ENCODE measurements at places on chromosomes 12 and 14. TPM values are rescaled to one million over a fixed set of nuclear protein-coding genes. Genes with fewer than 3 reads are reported as not detected.

DNA sequence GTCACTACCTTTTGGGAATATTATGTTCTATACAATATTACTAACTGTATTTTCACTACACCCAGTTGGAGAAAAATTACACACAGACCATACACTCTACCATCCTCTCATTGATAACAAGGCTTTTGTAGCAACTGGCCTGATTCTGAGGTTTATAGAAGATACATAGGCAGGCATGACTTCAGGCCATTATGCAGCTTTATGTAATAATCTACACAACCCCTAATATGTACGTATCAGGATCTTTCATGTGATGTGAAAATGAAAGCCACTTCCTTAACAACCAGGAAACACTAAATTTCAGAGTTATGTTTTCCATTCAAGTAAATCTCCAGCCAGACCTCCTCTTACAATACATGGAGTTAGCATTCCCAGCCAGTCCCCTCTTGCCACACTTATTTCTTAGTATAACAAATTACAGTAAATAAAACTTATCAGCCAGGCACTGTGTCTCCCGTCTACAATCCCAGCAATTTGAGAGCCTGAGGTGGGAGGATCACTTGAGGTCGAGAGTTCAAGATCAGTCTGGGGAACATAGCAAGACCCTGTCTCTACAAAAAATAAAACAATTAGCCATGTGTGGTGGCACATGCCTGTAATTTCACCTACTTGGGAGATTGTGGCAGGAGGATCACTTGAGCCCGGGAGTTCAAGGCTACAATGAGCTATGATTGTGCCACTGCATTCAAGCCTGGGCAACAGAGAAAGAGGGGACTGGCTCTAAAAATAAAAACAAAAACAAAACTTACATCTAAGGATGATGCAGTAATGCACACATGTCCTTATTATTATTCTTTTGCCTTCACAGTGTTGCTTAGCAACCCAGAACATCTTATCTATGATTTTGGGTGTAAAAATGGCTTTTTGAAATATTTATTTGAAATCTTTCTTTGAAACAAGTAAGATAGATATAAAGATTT lies 10.4 kb upstream of the OSBPL8 start:
- DNase-seq, result no peak
- peaks cover 4% of the 10 kb centered on the region for H3K4me1 ChIP-seq
- no peak overlapping the region for H3K27ac ChIP-seq
- no peaks in the 10 kb centered on the region for H3K27me3 ChIP-seq
- H3K36me3 ChIP-seq, result peaks cover 6% of the 10 kb centered on the region

GRCh38 chr12:132309596-132310086 lies 19.7 kb downstream of the GALNT9 start:
- H3K27me3 ChIP-seq, result peaks cover 24% of the 10 kb centered on the region
- no peak for DNase-seq
- H3K27ac ChIP-seq, result peak overlapping the region; percentile 62
- H3K4me3 ChIP-seq, result no peak overlapping the region
- no peaks in the 10 kb centered on the region for H3K4me1 ChIP-seq
- no peaks in the 10 kb centered on the region for H3K36me3 ChIP-seq

DNA sequence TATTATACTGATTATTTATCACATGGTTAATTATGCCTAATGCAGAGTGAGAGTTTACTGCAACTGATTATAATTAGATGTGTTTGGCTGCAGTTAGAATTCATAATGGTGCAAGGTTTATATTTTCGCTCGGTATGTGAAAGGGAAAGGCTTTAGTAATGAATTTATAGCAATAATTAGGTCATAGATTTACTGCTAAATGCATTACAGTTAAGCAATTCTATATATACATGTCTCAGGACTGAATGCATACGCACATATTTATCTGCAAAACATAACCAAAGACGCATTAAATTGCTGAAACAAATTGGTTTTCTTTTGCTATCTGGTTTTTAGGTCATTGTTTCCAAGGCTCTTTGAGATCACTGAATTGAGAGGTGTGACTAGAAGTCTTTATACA lies 428.1 kb upstream of the PDE3A start:
- no peaks in the 10 kb centered on the region for H3K4me1 ChIP-seq
- H3K4me3 ChIP-seq, result no peak overlapping the region
- no peak for DNase-seq

DNA sequence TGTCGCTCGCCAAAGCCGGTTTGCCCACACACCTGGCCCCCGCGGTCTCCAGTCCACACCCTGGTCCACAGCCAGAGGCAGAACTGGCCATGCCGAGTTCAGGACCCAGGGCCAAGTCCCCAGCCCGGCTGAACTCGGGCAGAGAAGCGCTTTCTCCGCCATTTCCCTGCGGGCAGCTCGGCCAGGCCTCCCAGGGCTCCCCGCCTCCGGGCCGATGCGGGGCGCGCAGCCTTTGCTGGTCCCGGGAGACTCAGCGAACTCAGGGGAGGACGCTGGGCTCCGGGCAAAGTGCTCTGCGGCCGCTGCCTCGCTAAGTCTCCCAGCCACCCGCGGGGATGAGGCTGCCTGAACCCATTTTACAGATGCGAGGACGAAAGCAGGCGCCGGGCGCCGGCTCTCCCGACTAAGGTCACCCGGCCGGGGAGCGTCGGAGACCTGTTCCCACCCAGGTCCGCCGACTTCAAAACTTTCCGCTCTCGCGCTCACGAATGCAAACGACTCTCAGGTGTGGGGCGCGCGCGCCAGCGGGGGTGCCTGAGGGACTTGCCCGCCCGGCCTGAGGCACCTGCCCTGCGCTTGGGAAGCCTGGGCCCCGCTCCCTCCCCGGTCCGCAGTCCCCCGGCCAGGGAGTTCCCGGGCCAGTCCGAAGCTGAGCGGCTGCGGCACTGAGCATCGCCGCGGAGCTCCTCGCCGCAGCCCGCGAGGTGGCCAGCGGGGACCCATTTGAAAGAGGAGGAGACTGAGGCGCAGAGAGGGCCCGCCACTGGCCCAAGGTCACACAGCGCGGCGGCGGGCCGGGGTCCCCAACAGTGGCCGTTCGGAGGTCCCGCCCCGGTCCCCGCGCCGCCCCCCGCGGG lies 627 bp downstream of the TESC start:
- no peak overlapping the region for H3K27ac ChIP-seq
- peaks cover 84% of the 10 kb centered on the region for H3K27me3 ChIP-seq
- H3K4me3 ChIP-seq, result peak overlapping the region; percentile 84
- DNase-seq, result no peak
- H3K4me1 ChIP-seq, result peaks cover 16% of the 10 kb centered on the region
- H3K36me3 ChIP-seq, result peaks cover 2% of the 10 kb centered on the region

- H3K36me3 ChIP-seq, result no peaks in the 10 kb centered on the region
- no peak for DNase-seq
- no peak within 1 kb of the TSS for H3K4me3 ChIP-seq
- peaks cover 19% of the 10 kb centered on the region for H3K27me3 ChIP-seq
- no peak within 1 kb of the TSS for H3K27ac ChIP-seq
Measured at GRCh38 chr12:262817-263216, at the start of gene SLC6A13. SLC6A13 (minus strand) TSS chr12:262836; CDS start chr12:260052, 2,784 bp downstream.

DNA sequence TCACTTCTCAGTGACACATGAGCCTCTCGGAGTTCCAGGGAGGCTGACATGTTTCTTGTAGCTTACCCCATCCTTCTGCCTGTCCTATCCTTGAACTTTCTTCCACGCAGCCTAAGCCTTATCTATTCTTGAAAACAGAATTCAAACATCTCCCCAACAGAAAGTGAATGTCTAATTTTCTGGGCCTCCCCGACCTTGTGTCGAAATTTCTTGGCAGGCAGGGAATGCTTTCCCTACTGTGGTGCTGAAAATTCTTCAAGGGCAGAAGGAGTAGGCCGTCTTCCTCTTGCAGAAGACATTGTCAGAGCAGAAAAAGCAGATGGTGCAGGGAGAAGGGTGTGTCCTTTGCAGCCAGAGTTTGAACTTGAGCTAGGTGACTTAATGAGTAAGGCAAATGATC lies 63.0 kb upstream of the TCL1B start:
- peaks cover 40% of the 10 kb centered on the region for H3K27me3 ChIP-seq
- H3K36me3 ChIP-seq, result no peaks in the 10 kb centered on the region
- no peak for DNase-seq

DNA sequence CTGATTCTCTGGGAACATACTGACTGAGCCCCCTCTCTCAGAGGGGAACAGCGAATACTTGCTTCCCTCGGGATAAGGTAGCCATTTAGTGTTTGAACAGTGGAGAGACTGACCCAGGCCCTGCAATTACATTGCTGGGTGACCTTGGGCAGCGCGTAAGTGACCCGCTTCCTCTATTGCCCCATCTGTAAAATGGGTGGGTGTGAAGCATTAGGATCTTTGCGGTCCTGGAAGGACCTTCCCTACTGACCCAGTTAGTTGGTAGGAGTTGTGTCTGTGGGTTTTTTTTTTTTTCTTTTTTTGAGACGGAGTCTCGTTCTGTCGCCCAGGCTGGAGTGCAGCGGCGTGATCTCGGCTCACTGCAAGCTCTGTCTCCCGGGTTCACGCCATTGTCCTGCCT lies 1.2 kb upstream of the KMT5A start:
- peak overlapping the region; percentile 76 for H3K4me3 ChIP-seq
- DNase-seq, result no peak
- no peak overlapping the region for H3K27ac ChIP-seq
- peaks cover 13% of the 10 kb centered on the region for H3K4me1 ChIP-seq
- no peaks in the 10 kb centered on the region for H3K36me3 ChIP-seq
- H3K27me3 ChIP-seq, result no peaks in the 10 kb centered on the region

GRCh38 chr12:49346659-49347310 lies at the start of gene DNAJC22:
DNAJC22 (plus strand) TSS chr12:49346888; CDS start chr12:49348873, 1,985 bp downstream.
- peaks cover 37% of the 10 kb centered on the region for H3K4me1 ChIP-seq
- H3K27me3 ChIP-seq, result peaks cover 87% of the 10 kb centered on the region
- H3K4me3 ChIP-seq, result peak within 1 kb of the TSS; percentile 74
- peak within 1 kb of the TSS; percentile 50 for H3K27ac ChIP-seq
- H3K36me3 ChIP-seq, result no peaks in the 10 kb centered on the region
- no peak for DNase-seq

GRCh38 chr12:18696971-18697602 lies 40.7 kb downstream of the PLCZ1 start:
- H3K27me3 ChIP-seq, result no peaks in the 10 kb centered on the region
- no peak overlapping the region for H3K27ac ChIP-seq
- no peaks in the 10 kb centered on the region for H3K36me3 ChIP-seq
- H3K4me3 ChIP-seq, result no peak overlapping the region

DNA sequence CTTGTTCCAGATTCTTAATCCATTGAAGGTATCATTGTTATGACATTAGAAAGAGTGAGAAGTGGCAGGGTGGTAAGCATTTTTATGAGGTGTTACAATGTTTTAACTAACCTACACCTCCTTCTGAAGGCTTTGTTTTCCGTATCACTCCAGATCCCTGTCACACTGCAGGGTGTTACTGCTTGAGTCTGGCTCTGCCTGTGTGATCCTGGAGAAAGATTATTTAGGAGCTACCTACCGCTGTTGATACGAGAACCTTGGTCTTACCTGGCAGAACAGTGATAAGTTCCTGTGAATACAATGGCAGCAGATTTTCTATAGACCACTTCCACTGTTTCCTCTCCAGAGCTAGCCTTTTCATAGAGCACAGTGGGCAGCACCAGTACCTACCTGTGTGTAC lies 36.2 kb downstream of the GRIN2B start:
- no peak overlapping the region for H3K4me3 ChIP-seq
- H3K4me1 ChIP-seq, result peaks cover 16% of the 10 kb centered on the region
- no peaks in the 10 kb centered on the region for H3K36me3 ChIP-seq
- no peaks in the 10 kb centered on the region for H3K27me3 ChIP-seq

GRCh38 chr12:115983226-115983798 lies 294.2 kb downstream of the MED13L start:
- no peak overlapping the region for H3K27ac ChIP-seq
- DNase-seq, result no peak
- peaks cover 7% of the 10 kb centered on the region for H3K36me3 ChIP-seq
- no peak overlapping the region for H3K4me3 ChIP-seq

- H3K4me3 ChIP-seq, result no peak overlapping the region
- no peak overlapping the region for H3K27ac ChIP-seq
- H3K4me1 ChIP-seq, result peaks cover 4% of the 10 kb centered on the region
- no peak for DNase-seq
- H3K27me3 ChIP-seq, result peaks cover 99% of the 10 kb centered on the region
- peaks cover 3% of the 10 kb centered on the region for H3K36me3 ChIP-seq
Measured at GRCh38 chr14:56815745-56816144, 5.5 kb upstream of the OTX2 start.

The TAS2R20 gene
- total RNA-seq, result 1.1 TPM

The SLCO1B1 gene
- 0.21 TPM for total RNA-seq

The ADAMTS20 gene
- 2.0 TPM for total RNA-seq

The SERPINA6 gene
- not detected for total RNA-seq

The MFAP5 gene
- not detected for total RNA-seq

The MLH3 gene
- total RNA-seq, result 34.2 TPM

The GLIPR1L1 gene
- total RNA-seq, result not detected

The SDSL gene
- 3.3 TPM for total RNA-seq

The LRRC10 gene
- total RNA-seq, result not detected
